ENCODE measurements at places on chromosomes 16 and 17.

GRCh38 chr17:64403881-64404460, 13.3 kb upstream of the PECAM1 start:
- no peak for DNase-seq

DNA sequence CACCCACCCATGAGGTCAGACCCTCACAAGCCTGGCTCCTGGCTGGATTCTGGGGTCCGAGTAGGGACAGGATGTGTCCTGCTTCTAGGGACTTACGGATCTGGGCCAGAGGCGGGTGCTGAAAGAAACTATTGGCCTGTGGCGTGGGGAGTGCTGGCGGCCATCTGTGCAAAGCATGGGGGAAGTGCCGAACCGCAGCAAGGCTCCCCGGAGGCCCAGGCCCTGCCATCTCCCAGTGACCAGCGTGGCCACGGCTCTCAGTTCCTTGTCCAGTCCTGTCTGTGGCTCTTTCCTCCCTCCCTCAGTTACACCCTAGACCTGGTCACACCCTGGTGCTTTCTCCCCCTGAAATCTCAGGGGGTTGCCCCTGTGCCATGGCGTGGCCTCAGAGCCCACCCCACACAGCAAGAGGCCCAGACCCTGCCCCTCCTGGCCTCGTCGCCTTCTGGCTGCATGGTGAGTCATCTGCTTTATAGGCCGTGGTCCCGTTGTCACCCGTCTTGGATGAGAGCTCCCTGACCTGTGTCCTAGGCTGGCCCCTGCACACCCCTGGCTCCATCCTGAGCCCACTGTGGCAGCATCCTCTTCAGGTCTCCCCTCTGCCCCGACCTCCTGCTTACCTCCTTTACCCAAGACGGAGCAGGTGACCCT, 54.5 kb downstream of the PRMT7 start:
- DNase-seq = no peak

DNA sequence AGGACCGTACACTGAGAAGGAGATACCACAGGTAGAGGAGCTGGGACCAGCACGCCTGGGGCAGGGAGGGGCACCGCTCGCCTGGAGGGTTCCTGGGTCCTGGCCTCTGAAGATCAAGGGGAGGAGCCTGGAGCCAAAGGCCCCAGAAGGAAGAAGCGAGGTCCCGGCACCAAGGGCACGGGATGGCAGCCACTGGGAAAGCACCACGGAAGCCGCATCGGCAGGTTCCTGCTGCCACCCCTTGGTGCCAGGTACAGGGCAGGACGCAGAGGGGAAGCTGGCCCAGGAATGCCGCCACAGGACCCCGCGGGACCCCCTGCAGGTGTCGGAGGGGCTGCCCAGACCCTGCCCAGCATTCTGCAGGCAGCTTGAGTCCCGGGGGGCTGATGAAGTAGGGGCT, 42.5 kb upstream of the CBFA2T3 start:
- DNase-seq = no peak

DNA sequence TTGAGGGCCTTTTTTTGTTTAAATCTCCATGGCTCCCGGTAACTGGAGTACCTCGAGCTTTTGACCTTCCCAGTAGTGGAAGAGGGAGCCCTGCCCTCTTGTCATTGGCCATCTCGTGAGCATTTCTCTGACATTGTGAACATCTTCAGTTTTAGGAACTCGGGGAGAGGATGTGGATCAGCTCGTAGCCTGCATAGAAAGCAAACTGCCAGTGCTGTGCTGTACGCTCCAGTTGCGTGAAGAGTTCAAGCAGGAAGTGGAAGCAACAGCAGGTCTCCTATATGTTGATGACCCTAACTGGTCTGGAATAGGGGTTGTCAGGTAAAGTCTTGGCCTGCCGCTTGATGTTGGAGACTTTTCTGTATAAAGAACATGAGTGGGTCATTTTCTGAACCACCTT, 24.3 kb downstream of the NTAN1 start:
- no peak for DNase-seq

DNA sequence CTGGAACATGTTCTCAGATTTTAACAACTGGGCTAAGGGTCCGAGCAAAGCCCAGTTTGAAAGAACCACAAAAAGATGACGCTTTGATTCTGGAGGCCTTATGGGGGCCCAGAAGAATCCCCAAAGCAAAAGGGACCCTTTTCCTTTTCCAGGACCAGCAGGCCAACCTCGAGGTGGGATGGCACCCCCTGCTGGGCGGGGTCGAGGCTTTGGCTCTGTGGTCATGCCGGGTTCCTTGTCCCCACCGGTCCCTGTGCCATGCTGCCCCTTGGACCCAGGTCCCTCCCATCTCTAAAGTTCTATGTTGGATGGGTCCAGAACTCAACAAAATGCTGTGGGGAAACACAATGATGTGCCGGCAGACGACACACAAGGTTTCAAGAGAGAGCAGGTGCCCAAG, 30.9 kb downstream of the TMEM204 start:
- no peak for DNase-seq

GRCh38 chr16:67016681-67017420, 12.1 kb upstream of the CBFB start:
- DNase-seq = no peak

All from stimulated activated CD8-positive, alpha-beta memory T cell treated with anti-CD3 and anti-CD28 coated beads, Interleukin-12 subunit alpha, Interleukin-12 subunit beta, amount 100 ng/mL, for 1 hour (primary cell).